ENCODE measurements at places on chromosomes 4 and X. TPM values are rescaled to one million over a fixed set of nuclear protein-coding genes. Genes with fewer than 3 reads are reported as not detected.

GRCh38 chrX:24241822-24242648 is 71.8 kb downstream of the SUPT20HL2 start:
- DNase-seq, result no peak

- DNase-seq, result no peak
Measured at GRCh38 chr4:96776920-96777527, 937.1 kb downstream of the PDHA2 start.

- no peak for DNase-seq
Measured at GRCh38 chr4:110982486-110982885, 359.6 kb upstream of the PITX2 start.

- no peak for DNase-seq
Measured at GRCh38 chr4:161642708-161643107, 521.1 kb downstream of the FSTL5 start.

DNA sequence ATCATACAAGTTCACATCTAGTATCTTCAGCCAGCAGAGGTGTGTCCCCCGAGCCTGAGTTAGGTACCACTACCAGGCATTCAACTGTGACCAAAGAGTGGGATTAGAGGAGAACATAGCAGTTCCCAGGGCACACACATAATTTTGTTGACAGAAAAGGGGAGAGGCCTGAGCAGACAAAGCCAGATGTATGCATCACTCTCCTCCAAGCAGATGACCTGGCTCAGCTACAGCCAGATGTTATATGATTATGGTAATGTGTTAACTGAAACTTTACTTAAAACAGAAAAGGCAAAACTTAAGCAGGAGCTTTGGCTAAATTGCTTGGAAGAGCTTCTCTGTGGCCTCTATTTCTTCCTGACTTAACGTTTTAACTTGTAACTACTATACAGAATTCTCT is 88.9 kb downstream of the CC2D2A start:
- no peak for DNase-seq

- DNase-seq, result no peak
Measured at GRCh38 chr4:95910749-95911148, 70.9 kb downstream of the PDHA2 start.

GRCh38 chrX:8404926-8405325 is 59.7 kb upstream of the VCX3B start:
- no peak for DNase-seq

GRCh38 chr4:115315182-115315581 is 201.8 kb upstream of the NDST4 start:
- no peak for DNase-seq

DNA sequence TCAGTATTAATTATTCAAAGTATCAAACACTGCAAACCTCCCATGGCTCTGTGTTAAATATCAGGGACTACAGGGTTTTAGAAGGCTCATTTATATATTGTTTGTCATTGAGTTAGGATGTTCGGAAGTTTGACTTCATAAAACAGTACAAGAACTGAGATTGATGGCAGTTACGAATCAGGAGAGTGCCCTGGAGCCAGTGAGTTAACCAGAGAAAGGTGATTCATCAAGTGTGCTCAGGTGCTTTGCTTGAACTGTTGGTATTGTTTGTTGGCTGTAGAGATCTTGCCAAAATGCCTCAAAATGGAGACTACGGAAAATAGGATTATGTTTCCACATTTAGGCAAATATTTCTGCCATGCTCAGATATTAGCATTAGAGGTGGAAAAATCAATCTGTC is 7.5 kb upstream of the GPR101 start:
- no peak for DNase-seq

- no peak for DNase-seq
Measured at GRCh38 chrX:136679531-136679930, 31.6 kb downstream of the CD40LG start.

GRCh38 chr4:30875658-30876269 is 155.6 kb downstream of the PCDH7 start:
- no peak for DNase-seq

DNA sequence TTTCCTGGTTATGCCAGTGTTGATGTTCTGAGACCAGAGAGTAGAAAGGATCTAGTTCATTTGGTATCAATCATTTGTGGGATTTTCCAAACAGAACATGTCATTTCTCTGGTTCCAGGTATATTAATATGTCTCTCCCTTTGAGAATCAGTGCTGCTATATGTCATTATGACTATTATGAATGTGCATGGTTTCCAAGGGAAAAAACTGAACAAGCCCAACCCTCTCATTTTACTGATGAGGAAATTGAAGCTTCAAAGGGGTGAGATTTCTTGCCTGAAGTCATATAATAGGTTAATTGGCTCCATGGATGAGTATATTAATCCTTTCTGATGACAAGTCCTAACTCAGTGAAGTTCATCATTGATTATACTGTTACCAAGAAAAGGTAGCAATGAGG is 31.9 kb downstream of the RUFY3 start:
- DNase-seq, result no peak

DNA sequence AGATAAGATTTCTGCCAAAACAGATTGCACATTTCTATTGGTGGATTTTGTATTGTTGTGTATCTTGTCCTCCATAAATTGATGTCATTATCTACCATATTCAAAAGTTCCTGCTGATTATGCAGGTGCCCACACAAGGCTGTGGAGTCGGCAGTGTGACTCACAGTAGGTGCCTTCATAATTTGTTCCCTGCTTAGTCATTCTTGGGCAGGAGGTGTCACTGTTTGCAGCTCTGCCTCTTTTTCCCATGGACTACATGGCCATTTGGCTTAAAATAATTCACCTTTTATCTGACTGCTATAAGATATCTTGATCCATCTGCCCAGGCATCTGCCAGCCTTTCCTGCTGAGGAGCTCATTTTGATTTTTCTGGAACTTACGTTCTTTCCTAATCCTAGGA is 33.6 kb upstream of the ENPEP start:
- DNase-seq, result no peak

The EFHC2 gene
- 1.3 TPM for total RNA-seq

The MAMLD1 gene
- 0.39 TPM for total RNA-seq

The CYTL1 gene
- total RNA-seq, result not detected
